Daoy (cell line): ENCODE measurements at places on chromosomes 3 and 15. TPM values are rescaled to one million over a fixed set of nuclear protein-coding genes. Genes with fewer than 3 reads are reported as not detected.
A peak's percentile ranks its signal among the peaks of the same experiment; 100 is the strongest.

GRCh38 chr3:184167786-184168185 lies 6.9 kb upstream of the AP2M1 start:
- DNase-seq = no peak

- DNase-seq = no peak
Observed at GRCh38 chr15:78397382-78397781, 40.6 kb upstream of the IREB2 start.

DNA sequence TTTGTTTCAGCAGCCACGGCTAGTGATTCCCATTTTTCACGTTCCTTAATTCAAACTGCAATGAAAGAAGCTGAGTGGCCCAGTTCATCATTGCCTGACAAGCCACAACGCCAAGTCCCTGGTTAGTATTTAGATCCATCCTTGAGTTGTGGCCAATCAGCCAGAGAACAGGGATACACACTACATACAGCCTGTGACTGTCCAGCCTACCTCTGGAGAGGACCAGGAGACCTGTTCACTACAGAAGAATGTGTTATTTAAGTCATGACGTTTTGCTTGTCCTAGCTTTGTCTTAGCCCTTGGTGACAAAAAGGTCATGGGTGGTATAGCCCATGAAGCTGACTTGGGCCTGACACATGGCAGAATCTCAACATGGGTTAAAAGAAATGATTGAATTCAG lies 2.7 kb upstream of the TPM1 start:
- no peak for DNase-seq

DNA sequence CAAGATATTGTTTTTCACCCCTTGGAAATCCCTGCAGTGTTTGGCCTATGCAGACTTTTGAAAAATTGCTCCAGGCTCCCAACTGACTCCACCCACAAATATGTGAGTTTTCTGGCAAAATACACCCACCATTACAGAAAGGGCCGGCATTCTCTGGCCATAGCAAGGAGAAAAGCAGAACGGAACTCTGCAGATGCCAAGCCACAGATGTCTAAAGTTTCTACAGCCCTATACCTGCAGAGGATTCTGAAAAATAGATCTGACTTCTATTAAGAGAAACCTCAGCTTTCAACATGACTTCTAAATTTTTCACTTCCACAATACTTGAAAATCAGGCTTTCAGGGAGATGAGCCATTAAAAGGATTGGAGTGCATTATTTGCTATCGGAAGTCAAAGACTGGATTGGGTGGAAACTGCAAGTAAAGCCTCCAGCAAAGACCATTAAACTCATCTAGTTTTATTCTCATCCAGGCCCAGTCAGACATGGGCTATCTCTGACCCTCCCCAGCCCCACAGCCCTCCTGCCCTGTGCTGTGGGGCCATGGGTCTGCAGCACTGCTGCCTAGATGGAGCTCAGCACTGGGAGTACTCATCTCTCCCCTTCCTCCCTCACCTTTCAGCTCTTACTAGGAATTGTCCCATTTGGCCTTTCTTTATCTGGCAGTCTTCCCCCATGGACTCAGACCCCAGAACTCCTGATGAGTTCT lies 243.1 kb upstream of the GOLGA6L4 start:
- no peak for DNase-seq

DNA sequence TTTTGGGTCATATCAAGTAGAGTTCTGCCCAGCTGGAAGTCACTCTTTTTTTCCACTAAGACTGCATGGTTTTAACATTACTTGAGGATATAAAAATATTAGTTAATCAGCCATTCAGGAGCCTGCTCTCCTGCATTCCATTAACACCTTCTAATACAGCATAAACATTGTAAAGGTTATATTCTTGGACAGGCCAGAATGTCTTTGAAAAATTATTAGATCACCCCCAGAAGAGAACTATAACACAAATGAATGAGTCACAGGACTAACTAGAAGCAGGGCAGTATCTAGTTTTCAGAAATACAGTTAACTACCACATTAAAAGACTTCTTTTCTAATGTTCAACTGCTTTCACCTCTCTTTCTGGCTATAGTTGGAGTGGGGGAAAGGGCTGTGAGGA lies 80.9 kb downstream of the THBS1 start:
- no peak for DNase-seq

DNA sequence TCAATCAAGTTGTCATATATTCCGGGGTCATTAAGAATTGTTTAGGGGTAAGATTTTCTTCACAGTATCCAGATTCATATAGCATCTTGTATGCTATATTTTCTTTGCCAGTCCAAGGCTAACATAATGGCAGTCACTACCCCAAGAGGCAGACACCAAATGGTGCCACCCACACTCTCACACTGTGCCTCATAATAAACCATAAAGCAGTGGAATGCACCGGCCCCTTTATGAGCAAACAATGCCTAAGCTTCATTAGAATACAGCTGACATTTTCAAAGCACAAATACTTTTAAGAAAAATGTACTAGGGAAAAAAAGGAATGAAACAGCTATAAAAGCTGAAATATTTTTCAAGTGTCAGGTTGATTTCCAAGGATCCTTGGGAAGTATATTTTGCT lies 121.6 kb downstream of the TFDP2 start:
- peak; percentile 48 for DNase-seq

- peak; percentile 7 for DNase-seq
Observed at GRCh38 chr3:66989860-66990696, 8.0 kb upstream of the KBTBD8 start.

DNA sequence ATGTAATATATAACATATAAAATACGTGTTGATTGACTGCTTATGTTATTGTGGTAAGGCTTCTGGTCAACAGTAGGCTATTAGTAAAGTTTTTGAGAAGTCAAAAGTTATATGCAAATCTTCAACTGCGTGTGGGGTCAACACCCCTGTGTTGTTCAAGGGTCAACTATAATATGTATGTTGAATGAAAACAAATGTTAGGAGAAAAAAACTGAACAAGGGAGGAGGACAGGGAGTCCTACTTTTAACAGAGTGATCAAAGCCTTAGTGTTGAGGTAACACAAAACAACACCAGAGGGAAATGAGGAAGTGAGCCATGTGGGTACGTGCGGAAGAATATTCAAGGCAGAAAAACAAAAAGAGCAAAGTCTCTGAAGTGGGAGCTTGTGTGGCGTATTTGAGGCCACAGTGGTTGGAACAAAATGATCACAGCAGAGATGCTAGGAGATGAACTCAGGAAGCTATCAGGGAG lies 62.5 kb downstream of the SFMBT1 start:
- no peak for DNase-seq

GRCh38 chr15:51382787-51383186 lies 41.3 kb downstream of the GLDN start:
- DNase-seq = peak; percentile 55

DNA sequence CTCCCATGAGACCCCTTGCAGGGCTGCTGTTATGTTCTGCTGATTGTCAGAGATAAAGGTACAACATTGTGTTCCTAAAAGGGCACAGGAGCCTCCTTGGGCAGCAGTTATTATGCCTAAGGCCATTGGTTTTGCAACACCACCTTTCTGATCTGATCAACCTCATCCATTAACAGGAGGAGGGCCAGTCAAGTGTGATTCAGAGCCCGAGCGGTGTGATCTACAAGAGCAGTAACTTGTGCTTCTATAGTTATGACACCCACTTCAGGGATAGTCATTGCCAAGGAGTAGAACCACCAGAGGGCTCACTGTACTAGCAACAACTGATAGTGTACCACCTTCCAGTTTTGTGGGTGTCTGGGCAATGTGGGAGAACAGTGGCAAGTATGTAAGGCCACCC lies 1457.9 kb upstream of the CADM2 start:
- no peak for DNase-seq

DNA sequence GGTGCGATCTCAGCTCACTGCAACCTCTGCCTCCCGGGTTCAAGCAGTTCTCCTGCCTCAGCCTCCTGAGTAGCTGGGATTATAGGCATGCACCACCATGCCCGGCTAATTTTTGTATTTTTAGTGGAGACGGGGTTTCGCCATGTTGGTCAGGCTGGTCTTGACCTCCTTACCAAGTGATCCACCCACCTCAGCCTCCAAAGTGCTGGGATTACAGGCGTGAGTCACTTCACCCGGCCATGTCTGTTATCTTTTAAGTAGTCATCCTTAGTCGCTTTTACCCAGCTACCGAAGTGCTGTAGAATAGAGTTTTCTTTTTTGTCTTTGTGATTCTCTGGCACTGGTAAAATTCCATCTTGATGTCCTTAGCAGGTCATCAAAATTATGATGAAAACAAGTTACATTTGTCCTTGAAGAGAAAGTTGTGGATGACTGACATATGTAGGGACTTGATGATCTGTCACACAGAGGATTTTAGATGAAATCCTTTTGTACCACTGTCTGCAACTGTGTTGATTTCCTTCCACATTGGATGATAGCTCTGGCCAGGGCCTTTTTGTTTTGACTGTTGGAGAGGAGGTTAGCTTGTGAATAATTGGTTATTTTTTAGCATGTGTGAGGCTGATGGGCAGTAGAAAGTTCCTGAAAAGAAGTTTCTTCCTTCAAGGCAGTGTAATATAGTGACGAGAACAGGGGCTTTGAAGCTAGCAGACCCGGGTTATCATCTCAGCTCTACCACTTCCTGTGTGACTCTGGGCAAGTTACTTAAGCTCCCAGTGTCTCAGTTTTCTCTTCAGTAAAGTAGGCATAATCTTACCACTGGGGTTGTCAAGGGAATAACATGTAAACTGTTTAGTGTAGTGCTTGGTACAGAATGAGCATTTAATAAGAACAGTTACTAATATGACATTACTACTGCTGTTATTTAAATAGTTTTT lies 18.8 kb downstream of the ATG7 start:
- peak; percentile 69 for DNase-seq

GRCh38 chr15:49164865-49165264 lies 5.2 kb upstream of the GALK2 start:
- DNase-seq = no peak

GRCh38 chr3:184171562-184171961 lies 3.1 kb upstream of the AP2M1 start:
- peak; percentile 87 for DNase-seq

DNA sequence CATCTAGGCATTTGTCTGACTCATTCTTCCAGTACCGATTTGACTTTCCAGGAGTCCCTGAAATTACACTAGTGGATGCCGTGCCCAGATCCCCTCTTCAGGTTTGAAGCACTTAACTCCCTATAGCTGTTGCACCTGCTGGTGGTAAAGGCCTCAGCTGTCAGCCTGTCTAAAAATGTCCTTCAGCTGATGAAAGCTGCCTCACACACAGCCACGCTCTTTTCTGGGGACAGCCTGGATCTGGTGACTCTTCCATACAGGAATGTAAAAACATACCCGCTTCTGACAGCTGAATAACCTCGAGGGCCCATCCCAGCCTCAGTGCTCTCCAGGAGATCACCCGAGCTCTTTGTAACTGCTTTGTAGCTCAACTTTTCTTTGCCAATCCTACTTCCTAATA lies 534.1 kb upstream of the GRM7 start:
- no peak for DNase-seq

DNA sequence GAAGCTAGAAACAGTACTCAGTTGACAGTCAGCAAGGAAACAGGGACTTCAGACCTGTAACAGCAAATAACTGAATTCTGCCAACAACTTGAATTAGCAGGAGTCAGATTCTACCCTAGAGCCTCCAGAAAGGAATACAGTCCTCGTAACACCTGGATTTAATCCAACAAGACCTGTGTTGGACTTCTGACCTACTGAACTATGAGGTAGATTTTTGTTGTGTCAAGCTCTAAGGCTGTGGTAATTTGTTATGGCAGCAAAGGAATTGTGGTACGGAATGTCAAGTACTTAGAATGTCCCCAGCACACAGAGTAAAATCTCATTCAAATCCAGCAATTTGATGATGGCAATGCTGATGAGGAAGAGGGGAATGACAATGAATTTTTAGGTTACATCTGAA lies 234.1 kb downstream of the LRRN1 start:
- no peak for DNase-seq

DNA sequence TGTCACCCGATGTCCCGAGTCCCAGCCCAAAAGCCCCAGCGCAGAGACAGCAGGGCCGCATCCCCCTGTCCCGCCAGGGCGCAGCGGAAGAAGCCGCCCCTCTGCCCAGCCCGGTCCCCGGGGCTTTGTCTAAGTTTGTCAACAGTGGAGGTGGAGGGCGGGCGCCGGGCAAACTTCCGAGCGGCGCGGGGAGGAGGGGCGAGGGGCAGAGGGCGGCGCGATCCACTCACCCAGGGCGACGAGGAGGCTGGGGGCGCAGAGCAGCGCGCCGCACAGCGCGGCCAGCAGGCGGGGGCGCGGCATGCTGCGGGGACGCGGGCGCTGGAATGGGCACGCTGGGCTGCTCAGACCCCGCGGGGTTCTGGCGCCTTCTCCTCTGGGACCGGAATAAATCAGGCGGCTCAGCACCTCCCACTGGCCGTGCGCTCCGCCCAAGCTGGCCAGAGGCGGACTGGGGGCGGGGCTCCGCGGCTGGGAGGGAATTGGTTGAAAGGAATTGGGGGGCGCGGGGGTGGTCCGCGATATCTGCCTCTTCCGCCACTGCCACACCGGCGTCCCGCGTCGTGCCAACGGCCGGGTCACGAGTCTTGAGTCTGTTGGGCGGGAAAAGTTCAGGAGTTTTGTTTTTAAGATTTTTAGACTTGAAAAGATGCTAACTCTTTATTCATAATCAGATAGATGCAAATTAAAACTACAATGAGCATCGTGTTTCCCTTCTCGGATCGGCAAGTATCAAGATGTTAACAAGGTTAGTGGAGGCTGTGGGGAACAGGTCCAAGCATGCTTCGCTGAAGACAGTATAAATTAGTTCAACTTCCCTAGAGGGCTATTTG lies at the start of gene MFGE8:
MFGE8 (minus strand) TSS at position 363 of the 833 bp plus-strand sequence; CDS start at position 303, 60 bp downstream.
- peak; percentile 66 for DNase-seq

- DNase-seq = peak; percentile 36
Observed at GRCh38 chr3:193783166-193783896, 190.3 kb downstream of the OPA1 start.

- no peak for DNase-seq
Observed at GRCh38 chr3:172286548-172287148, 161.6 kb downstream of the GHSR start.

GRCh38 chr3:125006291-125006731 lies 49.5 kb downstream of the HEG1 start:
- DNase-seq = no peak

DNA sequence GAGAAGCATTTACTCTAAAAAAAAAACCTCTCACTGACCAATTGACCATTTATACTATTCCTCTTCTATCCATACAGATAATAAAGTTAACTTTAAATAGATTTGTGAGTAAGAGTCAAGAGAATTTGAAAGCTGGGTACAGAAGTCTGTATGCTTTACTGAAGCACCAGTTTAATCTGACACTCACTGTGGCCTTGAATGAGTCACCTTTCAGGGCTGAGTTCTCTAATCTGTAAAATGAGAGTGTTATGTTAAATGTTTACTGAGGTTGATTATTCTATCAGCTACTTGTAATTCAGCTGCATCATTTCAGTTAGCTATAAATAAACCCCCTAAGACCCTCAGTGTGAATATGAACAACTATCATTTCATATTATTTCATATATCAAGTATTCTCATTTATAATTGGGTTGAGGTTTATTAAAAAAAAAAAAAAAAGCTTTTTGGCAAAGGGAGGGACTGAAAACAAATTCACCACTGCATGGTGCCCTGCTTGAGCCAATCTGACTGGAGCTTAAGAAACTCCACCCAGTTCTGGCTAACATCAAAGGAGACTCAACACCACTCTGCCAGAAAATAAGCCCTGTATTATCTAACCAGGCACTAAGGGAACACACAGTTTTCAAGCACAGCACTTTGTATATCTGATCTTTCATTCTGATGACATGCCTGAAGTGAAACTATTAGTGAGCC lies 2.8 kb downstream of the MAP4 start:
- DNase-seq = peak; percentile 51

Gene BUB1B
- total RNA-seq = 90.3 and 108 TPM in 2 replicates

Gene RARB
- total RNA-seq = 4.7 and 7.1 TPM in 2 replicates

Gene AQP9
- not detected in 2 replicates for total RNA-seq
